ENCODE measurements at places on chromosomes 13 and 19.

- no peak for DNase-seq
Observed at GRCh38 chr13:20127262-20127561, 33.6 kb downstream of the GJA3 start.

DNA sequence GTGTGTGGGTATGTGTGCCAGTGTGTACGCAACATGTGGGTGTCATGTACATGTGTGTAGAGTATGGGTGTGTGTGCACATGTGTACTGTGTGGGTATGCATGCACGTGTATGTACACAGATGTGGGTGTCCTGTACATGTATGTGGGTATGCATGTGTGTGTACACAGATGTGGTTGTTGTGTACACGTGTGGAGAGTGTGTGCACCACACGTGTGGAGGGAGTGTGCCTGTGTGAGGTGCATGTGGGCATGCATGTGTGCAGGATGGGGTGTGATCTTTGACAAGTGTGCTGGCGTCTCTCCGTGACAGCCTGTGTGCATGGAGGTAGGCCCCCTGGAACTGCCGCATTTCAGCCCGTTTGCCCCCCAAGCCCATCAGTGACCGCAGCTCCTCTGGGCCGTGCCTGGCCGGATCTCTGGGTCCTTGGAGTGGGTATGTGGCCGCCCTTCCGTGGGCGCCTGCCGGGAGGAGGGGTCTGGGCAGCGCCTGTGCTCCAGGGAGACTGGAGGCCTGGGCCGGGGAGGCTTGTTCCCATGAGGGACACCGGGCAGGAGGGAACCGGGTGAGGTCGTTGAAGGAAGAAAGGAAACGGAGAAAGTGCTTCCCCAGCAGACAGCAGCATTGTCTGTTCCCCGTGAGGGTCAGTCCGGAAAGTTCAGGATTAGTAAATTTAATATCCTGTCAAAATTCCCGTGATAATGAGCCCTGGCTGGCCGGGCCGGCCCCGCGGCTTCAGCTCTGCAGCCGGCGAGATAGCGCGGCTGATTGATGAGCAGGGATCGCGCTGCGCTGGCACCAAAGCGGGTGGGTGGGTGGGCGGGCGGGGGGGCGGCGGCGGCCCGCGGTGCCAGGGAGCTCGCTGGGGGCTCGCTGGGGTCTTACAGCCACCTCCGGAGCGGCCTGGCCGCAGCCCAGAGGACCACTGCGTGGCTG is 91.1 kb upstream of the SOX1 start:
- DNase-seq: no peak

DNA sequence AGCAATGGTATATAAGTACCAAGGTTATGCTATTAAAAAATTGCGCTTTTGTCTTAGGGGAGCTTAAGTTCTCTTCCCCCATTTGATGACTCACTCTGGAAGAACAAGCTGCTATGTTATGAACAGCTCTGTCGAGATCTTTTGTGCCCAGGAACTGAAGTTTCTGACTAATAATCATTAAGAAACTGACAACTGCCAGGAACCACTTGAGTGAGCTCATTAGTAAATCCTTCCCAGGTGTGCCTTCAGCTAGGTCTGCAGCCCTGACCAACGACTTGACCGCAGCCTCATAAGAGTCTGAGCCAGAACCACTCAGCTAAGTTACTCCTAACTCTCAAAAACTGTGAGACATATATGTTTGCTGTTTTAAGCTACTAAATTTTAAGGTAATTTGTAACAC is 147.8 kb downstream of the SLITRK6 start:
- no peak for DNase-seq

DNA sequence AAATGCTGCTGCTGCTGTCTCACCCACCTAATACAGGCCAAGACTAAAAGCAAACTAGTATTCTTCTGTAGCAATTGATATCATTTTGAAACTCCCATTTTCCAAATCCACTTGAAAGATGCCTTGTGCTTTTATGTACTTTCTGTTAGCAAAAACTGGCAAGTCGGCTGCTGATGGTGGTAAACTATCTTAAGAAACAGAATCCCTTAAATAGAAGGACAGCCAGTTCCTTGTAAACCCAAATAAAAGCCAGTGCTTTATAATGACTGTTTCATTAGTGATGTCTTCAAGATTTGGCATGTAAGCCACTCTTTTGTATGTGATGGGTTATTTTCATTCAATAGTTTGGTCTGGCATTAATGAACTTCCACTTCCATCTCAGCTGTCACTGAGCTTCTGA is 5.2 kb downstream of the FAM124A start:
- DNase-seq: no peak

DNA sequence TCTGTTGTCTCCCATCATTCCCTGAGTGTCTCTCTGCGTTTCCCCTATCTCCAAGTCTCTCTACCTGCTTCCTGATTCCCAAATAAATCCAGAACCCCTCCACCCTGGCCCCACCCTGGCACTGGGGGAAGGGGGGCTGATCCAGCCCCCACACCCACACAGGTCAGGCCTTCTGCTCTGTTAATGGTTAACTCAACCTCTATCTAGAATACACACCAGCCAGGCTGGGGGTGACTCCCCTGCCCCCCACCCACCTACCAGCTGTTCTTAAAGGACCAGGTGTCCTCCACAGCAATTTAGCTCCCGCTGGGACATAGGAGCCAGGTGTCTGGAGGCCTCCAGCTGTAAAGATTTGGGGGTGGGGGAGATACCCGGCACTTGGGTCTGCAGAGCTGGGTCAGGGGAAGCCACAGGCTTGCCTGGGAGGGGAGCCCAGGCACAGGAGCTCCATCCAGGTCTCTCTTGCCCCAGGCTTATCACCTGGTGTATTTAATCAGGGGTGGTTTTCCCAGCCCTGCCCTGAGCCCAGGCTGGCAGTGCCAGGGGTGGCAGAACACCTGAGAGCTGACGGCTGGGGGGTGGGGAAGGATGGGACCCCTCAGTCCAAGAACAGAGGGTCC is 3.9 kb downstream of the IRF2BP1 start:
- DNase-seq: no peak

DNA sequence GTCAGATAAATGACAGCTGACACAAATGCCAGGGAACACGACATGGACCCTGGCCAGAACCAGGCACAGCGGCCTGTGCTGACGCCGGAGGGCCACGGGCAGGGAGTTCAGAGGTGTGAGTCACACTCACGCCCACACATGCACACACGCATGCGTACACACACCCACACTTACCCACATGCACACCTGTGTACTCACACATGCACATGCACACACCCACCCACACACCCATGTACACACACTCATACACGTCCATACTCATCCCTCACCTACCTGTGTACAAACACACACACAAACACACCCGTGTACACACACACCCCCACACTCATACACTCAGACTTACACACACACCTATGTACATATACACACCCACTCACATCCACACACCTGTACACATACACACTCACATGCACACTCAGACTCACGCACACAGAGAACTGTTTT is 40.4 kb downstream of the MLLT1 start:
- DNase-seq: no peak

GRCh38 chr13:98158172-98158899 is 15.4 kb downstream of the FARP1 start:
- no peak for DNase-seq

DNA sequence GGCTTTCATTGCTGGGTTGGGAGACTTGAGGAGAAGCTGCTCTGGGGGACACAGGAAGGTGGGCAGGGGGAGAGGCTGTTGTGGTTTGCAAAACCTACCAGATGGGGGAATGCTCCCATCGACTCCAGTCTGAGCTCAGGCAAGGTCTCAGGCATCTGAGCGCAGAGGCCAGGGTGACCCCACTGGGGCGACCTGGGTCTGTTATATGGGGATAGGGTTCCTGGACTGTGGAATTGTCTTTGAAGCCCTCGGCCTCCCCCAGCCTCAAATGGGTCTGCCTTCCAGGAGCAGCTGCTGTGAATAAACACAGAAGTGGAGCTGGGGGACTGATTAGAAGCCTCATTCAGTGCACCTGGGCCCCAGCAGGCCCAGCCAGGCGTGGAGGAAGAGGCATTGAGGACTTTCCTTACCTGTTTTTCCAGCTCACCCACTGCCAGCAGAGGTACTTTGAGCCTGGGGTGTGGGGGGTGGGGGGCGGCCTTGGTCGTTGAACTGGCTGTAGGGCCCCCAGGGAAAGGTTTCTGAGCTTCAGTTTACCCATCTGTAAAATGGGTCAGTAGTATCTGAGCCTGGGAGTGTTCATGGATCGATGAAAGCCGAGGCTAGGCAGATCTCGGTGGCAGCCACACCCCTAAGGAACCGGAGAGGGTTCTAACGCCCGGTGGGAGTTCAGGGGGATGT is 1.4 kb downstream of the CERS4 start:
- DNase-seq: no peak

- DNase-seq: no peak
Observed at GRCh38 chr19:57068921-57069697, 50.7 kb upstream of the USP29 start.

DNA sequence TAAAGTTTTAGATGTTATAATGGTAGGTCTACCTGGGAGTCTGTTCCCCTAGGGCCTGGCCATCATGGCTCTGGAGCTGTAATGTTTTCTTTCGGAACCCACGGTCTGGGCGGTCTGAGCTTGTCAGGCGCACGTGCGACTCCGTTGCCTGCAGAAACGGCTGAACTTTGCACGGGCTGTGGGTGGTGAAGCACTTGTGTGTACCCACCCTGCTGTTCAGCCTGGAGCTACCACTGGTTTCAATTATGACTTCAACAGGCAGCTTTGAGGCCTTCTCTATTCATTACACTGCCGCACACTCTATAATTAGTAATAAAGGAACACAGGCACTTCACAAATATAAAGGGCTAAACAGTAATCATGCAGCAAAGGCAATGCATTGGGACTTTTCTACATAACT is 6.0 kb downstream of the PCDH8 start:
- no peak for DNase-seq

- DNase-seq: no peak
Observed at GRCh38 chr13:96540670-96541069, 450.8 kb downstream of the HS6ST3 start.

DNA sequence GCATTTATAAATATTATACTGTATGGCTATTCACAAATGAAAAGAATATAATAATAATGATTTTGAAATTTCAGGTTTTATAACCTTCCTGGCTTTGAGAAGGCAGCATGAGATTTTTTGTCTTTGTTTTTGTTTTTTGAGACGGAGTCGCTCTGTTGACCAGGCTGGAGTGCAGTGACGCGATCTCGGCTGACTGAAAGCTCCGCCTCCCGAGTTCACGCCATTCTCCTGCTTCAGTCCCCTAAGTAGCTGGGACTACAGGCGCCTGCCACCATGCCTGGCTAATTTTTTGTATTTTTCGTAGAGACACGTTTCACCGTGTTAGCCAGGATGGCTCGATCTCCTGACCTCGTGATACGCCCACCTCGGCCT is 64.1 kb downstream of the ZNF429 start:
- DNase-seq: peak; percentile 45

- no peak for DNase-seq
Observed at GRCh38 chr13:46352805-46353204, 34.2 kb downstream of the RUBCNL start.

DNA sequence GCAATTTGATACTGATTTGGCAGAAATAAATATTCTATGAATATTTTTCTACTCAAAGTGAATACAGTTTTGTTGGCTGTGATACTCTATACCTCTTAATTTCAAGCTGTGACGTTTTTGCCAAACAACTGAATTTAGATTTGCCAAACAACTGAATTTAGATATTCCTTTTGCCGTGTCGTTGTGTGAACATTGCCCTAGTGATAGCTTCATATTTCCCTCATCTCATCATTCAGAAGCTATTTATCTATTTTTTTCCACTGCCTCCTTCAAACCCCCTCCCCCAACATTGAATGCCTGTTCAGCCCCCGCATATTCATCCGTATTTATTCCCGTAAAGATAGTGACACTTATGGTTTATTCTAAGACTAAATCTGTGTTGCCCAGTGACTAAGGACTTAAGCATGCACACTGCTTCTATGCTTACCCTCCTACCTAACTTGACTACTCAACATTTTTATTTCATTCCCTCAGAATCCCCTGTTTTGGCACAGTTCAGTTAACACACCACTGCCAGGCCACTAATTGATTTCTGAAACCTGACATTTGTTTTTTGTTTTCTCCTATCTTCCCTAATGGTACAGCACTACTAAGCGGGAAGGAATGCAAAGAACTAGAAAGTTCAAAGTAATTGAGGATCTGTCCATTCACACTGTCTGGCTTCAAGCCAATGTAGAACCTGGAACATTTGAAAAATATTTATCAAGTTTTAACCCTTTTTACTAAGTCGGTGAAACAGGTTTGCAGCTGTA is 2.8 kb upstream of the KLF5 start:
- DNase-seq: no peak

- no peak for DNase-seq
Observed at GRCh38 chr19:1540365-1540925, 16.6 kb downstream of the PLK5 start.

- DNase-seq: peak; percentile 28
Observed at GRCh38 chr19:3365836-3366752, at the start of gene NFIC. Gene NFIC (plus strand): TSS chr19:3366583. CDS start chr19:3366637, 54 bp downstream.

GRCh38 chr13:102097708-102098107 is 304.1 kb downstream of the FGF14 start:
- DNase-seq: no peak

GRCh38 chr19:18765224-18765623 is 25.9 kb downstream of the COMP start:
- DNase-seq: no peak

GRCh38 chr19:44164327-44164672 is 600 bp upstream of the ZNF226 start:
- no peak for DNase-seq

DNA sequence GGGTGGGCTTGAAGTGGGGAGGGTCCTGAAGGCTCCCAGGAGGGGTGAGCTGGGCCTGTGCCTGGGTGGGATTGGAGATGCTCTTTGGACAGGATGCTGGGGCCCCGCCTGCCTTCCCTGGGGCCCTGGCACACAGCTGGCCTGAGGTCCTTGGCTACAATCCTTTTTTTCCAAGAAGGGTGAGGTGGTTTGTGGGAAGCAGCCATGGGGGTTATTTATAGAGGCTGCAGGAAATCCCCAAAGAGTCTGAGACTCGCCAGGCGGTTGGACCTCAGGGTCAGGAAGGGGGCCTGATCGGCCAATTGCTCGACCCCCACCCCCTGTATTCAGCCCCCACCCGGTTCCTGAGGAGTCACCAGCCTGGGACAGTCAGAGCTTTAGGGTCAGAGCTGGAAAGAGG is 10.0 kb downstream of the GTPBP3 start:
- no peak for DNase-seq

GRCh38 chr13:52156724-52157261 is 2.6 kb downstream of the NEK3 start:
- no peak for DNase-seq

DNA sequence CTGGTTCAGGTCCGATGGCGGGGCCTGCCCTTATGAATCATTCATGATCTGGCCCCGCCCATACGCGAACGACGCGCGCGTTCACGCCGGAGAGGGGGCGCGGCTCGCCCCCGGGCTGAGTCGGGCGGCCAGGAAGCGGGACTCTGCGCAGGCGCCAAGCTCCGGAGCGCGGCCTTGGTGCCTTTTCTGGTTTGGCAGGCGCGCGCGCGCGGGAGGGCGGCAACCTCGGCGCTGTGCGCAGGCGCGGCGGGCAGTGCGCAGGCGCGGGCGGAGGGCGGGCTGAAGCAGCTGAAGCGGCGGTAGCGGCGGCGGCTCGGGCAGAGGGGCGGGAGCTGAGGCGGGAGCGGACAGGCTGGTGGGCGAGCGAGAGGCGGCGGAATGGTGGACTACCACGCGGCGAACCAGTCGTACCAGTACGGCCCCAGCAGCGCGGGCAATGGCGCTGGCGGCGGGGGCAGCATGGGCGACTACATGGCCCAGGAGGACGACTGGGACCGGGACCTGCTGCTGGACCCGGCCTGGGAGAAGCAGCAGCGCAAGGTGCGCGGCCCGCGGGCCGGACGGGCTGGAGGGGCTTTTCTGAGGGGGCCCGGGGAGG is at the start of gene ACTN4:
ACTN4 (plus strand) TSS at position 282 of the 598 bp plus-strand sequence; CDS start at position 379, 97 bp downstream.
- peak; percentile 100 for DNase-seq
